ENCODE measurements at places on chromosomes 16 and 17.

DNA sequence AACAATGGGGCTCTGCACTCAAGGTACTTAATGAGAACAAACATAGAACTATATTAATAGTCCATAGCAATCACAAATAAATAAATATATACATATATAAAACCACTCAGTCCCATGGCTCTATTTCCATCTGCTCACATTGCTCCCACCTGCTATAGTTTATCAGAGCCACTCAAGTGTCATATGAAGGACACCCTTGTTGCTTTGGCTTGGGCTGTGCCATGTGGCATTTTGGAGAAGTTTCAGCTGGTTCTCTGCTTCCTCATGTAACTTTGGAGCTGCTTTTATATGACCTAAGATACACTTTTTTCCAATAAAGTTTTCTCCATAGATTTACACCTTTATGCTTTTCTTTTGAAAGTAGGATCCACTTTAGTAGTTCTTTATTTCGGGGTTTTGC, 126.4 kb downstream of the KCNJ2 start:
- no peak for DNase-seq

DNA sequence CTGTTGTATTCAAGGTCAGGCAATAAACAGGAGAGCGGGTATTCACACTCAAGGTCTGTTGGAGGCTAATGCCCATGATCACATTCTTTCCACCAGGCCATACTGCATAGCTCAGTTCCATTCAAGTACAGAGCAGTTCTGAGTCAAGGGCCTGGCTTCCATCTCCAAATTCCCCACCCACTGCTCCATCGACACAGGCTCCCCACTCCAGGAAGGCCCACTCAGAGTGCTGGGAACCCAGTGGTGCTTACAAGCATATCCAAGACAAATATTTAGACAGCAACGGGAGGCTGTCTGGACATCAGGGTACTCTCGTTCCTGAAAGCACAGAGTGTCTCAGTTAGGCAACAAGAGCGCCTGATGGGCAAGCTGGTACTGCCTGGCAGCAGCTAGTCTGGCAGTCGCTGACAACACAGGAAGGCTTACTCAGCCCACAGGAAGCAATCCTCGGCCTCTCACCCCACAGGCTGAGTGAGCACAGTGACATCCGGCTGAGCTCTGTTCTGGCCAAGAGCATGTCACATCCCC, 40.9 kb downstream of the RFFL start:
- peak; percentile 71 for DNase-seq

DNA sequence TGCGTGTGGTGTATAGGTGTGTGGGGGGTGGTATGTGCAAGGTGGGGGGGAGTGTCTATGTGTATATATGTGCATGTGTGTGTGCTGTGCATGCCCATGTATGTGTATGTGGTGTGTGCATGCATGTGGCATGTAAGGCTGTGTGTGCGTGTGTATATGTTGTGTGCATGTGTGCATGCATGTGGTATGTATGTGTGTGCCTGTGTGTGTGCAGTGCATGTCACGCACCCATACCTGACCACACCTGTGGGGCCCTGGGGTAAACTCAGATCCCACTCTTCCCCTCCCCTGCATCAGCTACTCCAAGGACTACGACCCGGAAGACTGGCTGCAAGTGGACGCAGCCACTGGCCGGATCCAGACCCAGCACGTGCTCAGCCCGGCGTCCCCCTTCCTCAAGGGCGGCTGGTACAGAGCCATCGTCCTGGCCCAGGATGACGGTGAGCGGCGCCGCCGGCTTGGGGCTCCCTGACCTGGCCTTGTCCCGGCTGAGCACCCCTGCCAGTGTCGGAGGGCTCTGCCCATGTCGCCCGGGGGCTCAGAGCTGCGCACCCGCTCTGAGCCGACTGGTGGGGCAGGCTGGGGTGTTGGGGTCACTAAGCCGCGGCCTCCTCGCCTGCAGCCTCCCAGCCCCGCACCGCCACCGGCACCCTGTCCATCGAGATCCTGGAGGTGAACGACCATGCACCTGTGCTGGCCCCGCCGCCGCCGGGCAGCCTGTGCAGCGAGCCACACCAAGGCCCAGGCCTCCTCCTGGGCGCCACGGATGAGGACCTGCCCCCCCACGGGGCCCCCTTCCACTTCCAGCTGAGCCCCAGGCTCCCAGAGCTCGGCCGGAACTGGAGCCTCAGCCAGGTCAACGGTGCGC, 9.1 kb downstream of the SLC22A31 start:
- no peak for DNase-seq

- DNase-seq: no peak
Measured at GRCh38 chr17:6528557-6528956, 27.8 kb downstream of the PITPNM3 start.

GRCh38 chr17:16471295-16471694, 20.7 kb downstream of the LRRC75A start:
- DNase-seq: no peak

DNA sequence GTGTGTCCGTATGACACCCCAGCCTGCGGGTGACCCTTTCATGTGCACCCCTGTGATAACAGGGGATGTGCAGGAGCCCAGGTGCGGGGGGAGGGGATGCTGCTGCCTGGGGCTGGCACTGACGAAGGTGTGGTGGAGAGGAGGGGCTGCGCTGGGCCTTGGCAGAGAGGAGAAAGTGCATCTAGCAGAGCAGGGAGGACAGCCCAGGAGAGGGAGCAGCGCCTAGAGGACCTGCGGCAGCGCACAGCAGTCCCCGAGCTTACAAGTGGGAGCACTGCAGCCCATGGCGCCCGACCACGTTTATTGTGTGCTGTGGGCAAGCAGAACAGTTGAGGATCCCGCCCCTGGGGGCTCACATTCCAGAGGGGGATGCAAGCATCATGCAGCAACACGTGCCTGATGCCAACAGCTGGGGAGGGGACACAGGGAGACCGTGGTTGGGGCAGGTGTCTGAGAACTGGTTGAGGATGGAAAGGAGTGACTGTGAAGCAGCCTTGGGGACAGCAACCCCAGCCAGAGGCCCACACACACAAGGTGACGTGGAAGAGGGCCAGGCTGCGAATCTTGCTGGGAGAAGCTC, 10.9 kb upstream of the SLC7A5 start:
- no peak for DNase-seq

DNA sequence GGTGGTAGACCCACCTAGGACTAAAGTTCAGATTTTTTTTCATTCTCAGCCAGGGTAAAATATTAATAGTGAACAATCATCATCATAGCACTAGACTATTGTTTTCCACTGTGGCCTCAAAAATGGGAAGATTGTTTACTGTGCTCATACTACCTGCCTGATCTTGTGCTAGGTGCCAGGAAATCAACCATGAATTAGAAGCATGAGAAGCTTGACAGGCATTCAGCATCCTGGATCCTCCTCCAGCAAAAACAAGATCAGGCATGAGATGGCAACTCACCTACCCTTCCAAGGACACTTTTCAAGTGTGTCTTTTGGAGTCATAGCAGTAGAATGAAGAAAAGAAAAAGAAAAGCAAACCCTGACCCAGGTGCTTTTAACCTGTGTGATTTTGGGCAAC, 174.2 kb downstream of the CYLD start:
- DNase-seq: no peak

GRCh38 chr16:61879306-61879705, 156.9 kb downstream of the CDH8 start:
- DNase-seq: no peak

DNA sequence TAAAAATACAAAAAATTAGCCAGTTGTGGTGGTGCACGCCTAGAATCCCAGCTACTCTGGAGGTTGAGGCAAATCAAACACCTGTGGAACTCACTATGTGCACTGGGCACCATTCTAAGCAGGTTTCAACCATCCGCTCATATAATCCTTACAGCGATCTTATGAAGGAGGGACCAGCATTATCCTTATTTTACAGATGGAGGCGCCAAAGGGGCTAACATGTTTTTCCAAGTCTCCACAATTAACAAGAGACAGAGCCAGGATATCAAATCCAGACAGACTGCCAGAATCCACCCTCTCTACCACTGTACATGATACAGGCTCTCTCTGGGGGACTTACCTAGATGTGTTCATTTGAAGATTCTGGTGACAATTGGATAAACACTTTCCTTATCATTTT, 479.0 kb downstream of the XYLT1 start:
- DNase-seq: no peak

GRCh38 chr17:74882517-74883240, 9.9 kb upstream of the FDXR start:
- DNase-seq: no peak

DNA sequence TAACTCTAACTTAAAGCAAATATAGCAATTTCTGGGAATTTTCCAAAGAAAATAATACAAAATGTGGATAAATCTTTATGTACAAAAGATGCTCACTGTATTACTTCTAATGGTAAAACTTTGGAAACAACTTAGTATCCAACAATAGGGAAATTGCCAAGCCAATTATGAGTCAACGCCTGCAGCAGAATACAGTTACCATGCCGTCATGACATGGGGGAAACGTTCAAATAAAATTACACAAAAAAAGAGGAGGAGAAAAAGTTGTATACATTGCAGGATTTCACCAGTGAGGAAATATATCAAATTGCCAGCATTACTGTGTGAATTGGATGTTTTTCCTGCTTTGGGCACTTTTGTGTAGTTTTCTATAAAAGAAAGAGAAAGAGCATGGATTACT, 469.6 kb downstream of the SOX9 start:
- DNase-seq: no peak

DNA sequence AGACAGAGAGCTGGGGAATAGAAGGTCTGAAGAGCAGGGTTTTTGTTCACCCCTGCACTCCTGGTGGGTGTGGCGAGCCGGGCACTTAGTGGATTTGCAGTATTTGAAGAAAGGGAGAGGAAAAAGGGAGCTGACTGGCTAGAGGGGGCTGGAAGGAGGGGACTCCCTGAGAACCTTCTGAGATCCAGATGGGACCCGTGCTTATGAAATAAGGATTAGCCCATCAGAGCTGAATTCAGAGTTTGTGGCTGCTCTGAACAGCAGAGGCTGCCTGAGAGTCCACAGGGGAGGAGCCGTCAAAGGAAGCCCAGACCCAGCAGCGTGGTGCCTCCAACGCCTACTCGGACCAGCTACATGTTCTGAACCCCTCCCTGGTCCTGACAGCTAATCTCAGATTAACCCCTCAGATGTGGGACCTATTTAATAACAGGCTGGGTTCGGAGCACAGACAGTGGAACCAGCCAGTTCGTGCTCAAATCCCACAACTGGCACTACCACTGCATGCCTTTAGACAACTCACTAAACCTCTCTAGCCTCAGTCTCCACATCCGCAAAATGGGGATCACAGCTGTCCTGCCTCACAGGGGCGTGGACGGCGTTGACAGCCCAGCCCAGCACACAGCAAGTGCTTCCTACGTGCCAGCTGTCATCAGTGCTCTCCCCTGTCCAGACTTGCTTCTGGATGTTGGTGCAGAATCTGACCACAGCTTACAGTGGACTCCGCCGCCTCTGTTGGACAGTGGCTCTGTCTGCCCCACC, 70.6 kb downstream of the DYNLRB2 start:
- no peak for DNase-seq

DNA sequence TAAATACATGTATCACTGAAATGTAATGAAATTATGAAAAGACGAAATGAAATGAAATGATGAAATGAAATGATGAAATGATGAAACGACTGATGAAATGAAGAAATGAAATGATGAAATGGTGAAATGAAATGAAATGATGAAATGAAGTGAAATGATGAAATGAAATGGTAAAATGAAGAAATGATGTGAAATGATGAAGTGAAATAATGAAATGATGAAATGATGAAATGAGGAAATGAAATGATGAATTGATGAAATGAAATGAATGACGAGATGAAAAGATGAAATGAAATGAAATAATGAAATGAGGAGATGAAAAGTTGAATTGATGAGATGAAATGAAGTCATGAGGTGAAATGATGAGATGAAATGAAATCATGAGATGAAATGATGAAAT, 594.7 kb downstream of the TP53TG3F start:
- DNase-seq: no peak

GRCh38 chr17:20995873-20996723, 46.7 kb downstream of the USP22 start:
- no peak for DNase-seq

- DNase-seq: no peak
Measured at GRCh38 chr16:2152695-2153506, 2.7 kb upstream of the TRAF7 start.

DNA sequence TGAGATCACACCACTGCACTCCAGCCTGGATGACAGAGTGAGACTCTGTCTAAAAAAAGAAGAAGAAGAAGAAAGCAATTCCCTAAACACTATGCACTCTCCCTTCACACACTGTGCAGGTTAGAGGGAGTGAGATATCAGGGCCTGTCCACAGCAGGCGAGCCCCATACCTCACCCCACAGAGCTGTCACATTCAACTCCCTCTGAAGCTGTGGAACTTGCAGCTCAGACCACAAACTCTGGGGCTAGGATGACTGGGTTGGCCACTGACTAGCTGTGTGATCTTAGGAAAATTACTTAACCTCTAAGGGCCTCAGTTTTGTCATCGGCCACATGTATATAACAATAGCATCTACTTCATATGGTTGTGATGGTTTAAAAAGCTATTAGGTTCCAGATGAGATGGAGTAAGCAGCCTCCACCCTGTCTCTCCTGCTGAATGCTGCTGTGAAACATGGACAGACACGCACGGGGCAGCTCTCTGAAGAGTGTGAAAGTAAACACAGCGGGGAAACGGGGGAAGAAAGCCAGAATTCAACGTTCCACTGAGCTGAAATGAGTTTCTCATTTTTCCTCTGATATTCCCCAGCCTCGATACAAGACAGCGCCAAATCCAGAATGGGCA, 13.6 kb upstream of the PYY start:
- no peak for DNase-seq

DNA sequence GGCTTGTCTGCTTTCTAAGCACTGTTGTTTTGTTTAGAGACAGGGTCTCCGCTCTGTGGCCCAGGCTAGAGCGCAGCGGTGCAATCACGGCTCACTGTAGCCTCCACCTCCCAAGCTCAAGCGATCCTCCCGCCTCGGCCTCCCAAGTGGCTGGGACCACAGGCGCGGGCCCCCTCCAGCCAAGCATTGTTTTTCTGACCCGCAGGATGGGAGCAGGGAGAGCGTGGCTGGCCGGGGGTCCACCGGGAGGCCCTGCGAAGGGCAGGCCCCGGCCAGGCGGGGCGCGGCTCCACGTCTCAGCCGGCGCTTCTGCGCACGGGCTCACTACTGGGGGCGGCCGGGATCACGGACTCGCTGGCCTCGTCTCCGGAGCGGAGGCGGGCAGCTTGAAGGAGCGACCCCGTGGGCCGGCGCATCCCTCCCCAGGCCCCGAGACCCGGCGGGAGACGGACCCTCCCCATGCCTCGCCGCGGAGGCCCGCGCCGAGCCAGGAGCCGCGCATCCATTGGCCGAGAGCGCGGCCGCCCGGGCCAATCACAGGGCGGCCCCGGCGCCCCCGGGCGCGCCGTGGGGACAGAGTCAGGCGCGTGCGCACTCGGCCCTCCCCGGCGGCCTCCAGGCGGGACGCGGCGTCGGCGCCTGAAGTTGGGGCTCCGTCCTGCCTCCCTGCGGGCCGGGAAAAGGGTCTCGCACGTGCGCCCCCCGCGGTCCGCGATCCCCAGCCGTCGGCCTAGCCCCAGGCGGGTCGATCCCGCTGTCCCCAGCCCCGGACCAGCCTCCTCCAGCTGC, 24.9 kb downstream of the ACTG1 start:
- no peak for DNase-seq

- no peak for DNase-seq
Measured at GRCh38 chr17:79990051-79990592, 45.5 kb downstream of the TBC1D16 start.
